Activated naive CD8-positive, alpha-beta T cell treated with anti-CD3 and anti-CD28 coated beads for 36 hours (primary cell): ENCODE measurements at places on chromosomes 5 and 9.

DNA sequence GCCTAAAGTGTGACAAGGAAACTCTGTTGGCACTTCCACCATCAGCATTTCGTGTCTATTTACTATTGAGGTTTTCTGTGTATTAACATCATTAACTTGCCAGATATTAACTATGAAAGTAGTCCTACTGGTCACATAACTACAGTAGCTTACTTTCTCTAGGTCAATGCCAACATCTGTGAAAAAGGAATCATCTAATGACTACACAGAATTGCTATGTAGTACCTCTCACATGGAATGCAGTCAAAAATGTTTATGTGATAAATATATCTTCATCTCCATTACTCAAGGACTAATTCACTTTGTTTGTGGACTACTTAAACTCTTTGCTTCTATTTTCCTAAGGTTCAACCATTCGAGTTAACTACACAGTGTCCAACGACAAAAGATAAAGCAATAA is 2.1 kb downstream of the SCAI start:
- no peak for DNase-seq

- no peak for DNase-seq
Measured at GRCh38 chr9:19200229-19200628, 30.3 kb upstream of the DENND4C start.

GRCh38 chr9:100595391-100596199 is 17.7 kb downstream of the CAVIN4 start:
- no peak for DNase-seq

GRCh38 chr9:137711678-137712105 is 92.9 kb downstream of the EHMT1 start:
- DNase-seq, result no peak

DNA sequence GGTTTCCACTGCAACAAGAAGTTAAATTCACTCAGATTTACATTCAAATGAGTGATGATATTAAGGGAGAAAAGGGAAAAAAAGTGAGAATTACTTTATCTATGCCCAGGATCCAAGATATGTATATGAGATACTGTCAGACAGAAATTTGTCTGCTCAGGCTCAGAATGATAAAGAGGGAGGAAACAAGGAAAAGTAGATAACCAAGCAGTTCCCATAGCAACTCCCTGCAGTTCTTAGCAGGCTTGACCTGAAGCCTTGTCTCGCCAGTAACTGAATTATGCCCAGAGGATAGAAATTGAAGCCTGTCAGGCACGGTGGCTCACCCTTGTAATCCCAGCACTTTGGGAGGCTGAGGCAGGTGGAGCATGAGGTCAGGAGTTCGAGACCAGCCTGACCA is 304.4 kb downstream of the TLE1 start:
- no peak for DNase-seq

DNA sequence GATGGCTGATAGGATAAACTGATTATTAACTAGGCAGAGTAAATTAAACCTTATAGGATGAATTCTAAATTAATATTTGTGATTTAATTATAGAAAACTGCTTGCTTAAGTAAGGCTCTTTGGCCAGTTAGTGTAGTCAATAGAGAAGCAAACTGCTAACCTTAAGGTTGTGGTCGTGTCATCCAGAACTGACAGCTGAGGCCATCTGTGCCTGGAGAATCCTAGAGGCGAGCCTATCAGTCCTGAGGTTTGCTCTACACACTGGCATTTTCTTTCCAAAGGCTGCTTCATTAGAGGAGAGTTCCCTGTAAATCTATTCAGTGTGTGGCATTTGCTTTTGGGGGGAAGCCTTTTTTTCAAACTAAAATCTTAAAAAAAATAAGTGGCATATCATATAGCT is 169.2 kb downstream of the MEF2C start:
- no peak for DNase-seq

- DNase-seq, result no peak
Measured at GRCh38 chr9:129954868-129955550, 88.0 kb downstream of the FNBP1 start.

DNA sequence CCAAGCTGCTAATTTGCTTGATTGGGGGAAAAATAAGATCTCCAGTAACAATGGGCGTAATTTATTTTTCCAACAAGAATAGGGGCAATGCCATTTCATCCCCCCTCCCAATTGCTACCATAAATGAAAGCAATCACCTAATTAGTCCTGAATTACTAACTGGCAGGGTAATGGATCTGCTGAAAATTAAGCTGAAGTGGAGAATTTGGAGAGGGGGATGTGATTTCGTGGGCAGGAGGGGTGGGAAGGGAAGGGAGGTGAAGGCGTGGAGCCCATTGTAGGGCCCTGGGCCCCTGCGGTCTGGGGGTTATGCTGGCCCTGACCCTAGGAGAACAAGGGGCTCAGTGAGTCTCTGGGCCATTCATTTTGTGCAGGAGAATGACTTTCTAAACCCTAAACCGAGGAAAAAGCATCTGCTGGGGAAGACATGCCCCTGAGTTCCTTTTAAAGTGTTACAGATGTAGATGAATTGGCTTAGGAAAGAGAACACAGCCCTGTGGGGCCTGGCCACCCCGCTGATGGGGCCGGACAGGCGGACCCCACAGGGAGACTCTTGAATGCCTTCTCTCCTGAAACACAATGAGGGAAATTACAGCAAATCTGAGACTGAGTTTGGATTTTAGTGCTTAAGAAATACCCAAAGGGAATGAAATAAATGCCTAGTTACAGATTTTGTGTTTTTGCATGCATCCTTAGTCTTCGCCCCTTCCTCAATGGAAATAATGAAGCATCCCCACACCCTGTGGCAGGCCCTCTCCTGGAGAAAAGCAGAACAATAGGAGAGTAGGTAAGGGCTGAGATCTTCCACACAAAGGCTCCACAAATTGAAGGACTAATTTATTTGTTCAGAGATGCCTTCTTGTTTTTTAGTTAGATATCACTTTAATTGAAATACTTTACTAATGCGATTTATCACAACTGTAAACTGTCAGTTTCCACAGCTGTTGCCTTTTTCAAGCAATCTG is 143.2 kb downstream of the PSAT1 start:
- DNase-seq, result no peak

- no peak for DNase-seq
Measured at GRCh38 chr9:4508246-4508906, 18.1 kb downstream of the SLC1A1 start.

DNA sequence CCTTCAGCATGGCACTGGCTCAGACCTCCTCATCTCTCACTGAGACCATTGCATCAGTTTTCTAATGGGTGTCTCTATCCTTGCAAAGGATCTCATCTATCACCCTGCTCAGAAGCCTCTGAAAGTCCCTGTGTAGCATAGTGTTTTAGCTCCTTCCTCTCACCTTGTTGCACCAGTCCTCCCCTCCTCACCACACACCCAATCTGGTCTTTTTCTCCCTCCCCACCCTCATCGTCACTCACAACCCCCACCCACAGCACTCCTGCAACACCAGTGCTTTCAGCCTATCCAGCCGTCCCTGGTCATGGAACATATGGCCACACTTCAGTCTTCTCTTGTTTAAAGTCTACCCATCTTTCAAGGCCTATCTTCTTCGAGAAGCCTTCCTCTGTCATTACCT is 74.5 kb downstream of the ANGPTL2 start:
- no peak for DNase-seq

- no peak for DNase-seq
Measured at GRCh38 chr5:141840280-141840812, 37.9 kb downstream of the PCDH1 start.

DNA sequence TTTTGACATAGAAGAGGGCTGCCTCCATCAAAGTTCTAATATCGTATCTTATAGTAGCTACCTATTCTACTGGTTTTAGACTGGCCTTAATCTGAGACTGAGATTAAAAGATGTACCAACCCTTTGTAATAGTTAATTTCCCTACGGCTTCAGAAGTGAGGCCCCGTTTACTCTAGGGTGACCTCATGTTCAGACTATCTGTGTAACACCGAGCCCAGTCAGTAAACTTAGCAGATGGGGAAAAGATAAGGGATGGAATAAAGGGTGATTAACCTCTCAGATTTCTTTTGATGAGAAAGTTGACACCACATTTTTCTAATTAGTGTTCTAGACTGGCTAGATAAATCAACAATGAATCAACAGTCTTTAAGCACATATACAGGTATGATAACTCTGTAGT is 283.1 kb downstream of the KCTD16 start:
- no peak for DNase-seq

GRCh38 chr5:69368458-69369339 is 621 bp downstream of the AK6 start:
- peak; percentile 20 for DNase-seq

- DNase-seq, result no peak
Measured at GRCh38 chr9:114861922-114862605, 56.2 kb upstream of the TNFSF15 start.

DNA sequence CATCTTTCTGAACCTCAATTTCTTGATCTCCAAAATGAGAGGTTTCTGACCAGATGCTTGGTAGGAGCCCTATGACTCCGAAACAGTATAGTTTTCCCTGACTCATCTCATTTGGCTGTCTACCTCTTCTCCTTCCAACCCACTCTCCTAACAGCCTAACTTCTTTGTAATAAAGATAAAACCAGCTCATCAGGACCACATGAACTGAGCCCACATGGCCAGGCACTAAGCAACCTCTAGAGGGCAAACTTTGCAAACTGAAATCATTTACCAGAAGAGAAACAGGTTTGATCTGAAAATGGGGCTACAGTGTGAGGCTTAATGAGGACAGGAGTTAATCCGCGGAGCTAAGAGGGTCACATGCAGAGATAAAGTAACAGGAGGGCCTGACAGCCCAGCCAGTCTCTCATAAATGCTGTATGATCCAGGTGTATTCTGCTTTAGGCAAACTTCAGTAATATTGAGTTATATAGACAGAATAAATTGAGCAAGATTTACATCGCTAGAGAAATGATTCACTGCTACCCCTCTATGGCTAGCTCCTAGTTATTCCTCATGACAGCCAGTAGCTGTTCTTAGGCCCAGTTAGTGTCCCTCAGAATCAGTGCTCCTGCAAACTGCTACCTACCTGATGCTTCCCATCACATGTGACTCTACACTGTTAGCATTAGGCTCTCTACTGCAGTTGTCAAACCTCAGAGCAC is 64.6 kb downstream of the ABCA1 start:
- peak; percentile 31 for DNase-seq

- no peak for DNase-seq
Measured at GRCh38 chr5:79640571-79641055, 28.4 kb downstream of the TENT2 start.

- DNase-seq, result no peak
Measured at GRCh38 chr9:121753802-121754654, 102.6 kb downstream of the DAB2IP start.

DNA sequence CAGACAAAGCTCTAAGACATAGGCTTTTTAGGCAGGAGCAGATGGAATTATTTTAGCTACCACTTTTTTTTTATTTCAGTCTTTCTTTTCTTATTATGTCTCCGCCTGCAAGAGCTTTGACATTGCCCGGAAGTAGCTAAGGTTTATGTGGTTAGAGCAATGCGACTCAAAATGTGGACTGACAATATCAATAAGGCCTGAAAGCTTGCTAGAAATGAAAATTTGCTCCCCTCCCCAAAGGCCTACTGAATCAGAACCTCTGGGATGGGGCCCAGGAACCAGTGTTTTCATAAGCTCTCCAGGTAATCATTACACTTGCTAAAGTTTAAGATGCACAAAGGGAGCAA is 81.3 kb downstream of the SUSD1 start:
- DNase-seq, result no peak

DNA sequence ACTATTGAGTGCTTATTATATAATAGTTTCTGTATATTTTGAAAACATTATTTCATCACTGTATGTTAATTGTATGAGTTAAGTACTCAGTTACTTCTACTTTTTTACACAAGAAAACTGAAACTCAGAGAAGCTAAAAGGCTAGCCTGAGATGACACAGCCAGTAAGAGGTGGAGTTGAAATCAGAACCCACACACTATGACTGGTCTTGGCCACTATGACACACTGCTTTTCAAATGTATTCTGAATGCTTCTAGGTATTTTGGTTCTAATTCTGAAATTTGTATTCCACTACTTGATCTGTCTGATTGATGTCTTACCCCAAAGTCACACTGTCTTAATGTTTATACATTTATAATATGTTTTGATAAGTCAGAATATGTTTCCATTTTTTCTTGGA is 181.8 kb downstream of the ZDHHC21 start:
- DNase-seq, result no peak

GRCh38 chr5:126924331-126925033 is 105.9 kb downstream of the MARCHF3 start:
- no peak for DNase-seq

- DNase-seq, result no peak
Measured at GRCh38 chr5:175683921-175684320, 26.1 kb downstream of the HRH2 start.

- no peak for DNase-seq
Measured at GRCh38 chr9:120510816-120511215, 69.2 kb downstream of the CDK5RAP2 start.

GRCh38 chr9:89445801-89446251 is 52.1 kb downstream of the SEMA4D start:
- no peak for DNase-seq

- no peak for DNase-seq
Measured at GRCh38 chr5:1959231-1959630, 76.5 kb upstream of the IRX4 start.

- no peak for DNase-seq
Measured at GRCh38 chr9:90805006-90805996, 3.7 kb downstream of the SYK start.

GRCh38 chr9:77455312-77455927 is 192.7 kb downstream of the GNA14 start:
- peak; percentile 24 for DNase-seq

GRCh38 chr5:88093765-88094164 is 174.9 kb downstream of the TMEM161B start:
- DNase-seq, result no peak

DNA sequence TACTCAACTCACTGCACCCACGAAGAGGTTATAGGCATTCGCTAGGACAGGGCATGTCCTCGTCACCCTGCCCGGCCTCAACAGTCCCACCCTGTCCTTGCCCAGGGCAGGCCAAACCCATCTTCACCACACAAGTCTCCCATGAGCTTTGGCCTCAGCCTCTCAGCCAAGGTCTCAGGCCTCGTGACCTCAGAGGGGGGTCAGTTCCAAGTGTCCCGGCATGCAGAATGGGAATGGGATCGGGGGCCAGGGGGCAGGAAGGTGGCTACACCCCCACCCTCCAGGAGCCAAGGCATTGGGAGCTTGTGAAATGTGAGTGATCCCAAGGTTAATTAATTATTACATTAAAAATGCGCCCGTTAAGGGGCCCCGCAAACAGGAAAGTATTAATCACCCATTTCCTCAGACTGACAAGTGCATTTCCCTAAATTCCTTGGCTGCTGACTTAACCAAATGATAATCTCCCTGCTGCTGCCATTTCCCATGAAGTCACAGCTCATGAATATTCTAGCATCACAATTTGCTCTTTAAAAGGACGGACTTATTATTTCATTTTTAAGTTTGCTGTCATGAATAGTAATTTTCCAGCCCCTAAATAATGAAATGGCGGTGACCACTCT is 8.0 kb upstream of the UBAC1 start:
- no peak for DNase-seq

DNA sequence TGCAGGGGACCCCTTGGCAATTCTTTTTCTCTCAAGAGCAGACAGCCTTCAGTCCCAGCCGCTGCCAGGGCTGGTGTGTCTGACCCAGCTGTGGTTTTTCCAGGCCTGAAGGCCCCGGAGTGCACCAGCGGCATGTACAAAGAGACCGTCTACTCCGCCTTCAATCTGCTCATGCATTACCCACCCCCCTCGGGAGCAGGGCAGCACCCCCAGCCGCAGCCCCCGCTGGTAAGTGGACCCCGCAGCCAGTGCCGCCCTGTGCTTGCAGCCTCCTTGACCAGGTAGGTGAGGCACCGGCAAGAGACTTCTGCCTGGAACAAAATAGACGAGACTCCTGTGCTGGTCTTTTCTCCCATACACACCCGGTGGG is 1.3 kb downstream of the TCF7 start:
- DNase-seq, result peak; percentile 33
